ENCODE measurements at places on chromosomes 2 and 18.

DNA sequence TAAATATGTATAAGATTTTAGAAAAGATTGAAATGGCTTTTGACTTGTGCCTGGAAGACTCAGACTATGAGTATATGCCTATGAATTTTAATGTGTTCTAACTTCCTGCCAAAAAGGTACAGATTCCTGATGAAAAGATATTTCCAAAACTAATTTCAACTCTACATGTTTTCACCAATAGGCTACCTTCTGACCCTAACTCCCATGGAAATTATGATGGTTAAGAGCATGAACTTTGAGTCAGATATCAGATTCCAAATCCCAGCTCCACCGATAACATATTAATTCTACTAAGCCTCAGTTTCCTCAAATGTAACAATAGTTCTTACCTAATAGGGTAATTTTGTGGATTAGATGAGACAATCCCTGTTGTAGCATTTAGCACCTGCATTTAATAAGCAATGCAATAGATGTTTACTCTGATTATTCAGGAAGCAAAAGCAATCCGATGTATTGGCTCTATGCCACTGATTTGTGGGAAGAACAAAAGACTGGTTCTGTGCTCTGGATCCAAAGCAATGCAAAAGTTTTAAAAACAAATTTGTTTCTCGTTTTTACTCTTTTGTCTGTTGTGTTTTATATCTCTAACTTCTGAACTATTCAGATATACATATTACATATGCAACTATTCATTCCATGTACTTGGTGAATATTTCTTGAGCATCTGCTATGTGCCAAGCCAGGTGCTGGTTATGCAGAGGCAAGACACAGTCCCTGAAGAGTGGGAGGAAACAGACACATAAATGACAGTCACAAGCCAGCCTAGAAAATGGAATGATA lies 115.4 kb downstream of the GATA6 start:
- no peak for DNase-seq

DNA sequence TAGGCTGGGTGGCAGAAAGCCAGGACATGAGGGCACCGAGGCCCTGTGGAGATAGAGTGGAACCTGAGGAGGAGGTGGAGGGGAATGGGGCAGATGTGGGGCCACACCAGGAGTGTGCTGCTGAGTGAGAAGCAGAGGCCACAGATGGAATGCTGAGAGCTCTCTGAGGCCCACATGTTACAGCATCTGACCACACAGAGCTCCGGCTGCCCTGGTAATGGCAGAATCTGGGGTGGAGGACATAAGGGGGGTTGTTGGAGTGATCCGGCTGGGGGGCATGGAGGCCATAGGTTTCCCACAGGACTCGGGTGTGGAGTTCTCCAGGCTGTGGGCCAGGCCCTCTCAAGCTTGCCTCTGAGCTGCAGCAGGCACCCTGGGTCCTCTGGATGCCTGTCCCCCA lies 3.8 kb downstream of the MZT2B start:
- no peak for DNase-seq

DNA sequence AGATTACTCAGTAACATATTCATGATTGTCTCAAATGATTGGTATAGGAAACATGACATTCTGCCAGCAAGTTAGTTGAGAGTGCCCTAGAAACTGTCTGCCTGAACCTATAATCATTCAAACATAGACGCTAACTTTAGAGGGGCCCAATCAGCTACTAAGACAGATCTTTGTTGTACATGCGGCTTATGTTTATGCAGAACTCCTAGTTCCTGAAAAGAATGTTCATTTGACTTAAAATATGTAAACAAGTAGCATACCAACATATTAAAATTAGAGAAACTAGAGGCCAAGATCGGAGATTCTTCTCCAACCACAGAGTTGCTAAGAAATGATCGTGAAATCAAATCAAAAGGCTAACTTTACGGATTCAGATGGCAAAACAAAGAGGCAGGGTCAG lies 4.2 kb upstream of the METAP1D start:
- no peak for DNase-seq

DNA sequence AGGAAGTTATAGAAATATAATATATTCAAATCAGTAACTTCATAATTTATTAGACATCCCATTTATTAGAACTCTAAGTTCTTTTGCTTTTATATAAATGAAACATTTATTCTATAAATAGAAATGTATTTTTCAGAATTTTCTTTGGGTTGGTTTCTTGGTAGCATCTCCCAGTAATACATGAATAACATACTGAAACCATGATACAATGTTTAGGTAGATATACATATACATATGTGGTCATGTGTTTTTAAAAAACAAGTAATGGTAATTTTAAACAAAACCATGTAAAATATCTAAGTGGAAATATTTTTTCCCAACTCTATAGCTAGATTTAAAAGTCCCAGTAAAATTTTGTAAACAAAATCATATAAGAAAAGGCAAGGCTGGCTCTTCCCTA lies 36.9 kb downstream of the WIPF1 start:
- DNase-seq, result no peak

DNA sequence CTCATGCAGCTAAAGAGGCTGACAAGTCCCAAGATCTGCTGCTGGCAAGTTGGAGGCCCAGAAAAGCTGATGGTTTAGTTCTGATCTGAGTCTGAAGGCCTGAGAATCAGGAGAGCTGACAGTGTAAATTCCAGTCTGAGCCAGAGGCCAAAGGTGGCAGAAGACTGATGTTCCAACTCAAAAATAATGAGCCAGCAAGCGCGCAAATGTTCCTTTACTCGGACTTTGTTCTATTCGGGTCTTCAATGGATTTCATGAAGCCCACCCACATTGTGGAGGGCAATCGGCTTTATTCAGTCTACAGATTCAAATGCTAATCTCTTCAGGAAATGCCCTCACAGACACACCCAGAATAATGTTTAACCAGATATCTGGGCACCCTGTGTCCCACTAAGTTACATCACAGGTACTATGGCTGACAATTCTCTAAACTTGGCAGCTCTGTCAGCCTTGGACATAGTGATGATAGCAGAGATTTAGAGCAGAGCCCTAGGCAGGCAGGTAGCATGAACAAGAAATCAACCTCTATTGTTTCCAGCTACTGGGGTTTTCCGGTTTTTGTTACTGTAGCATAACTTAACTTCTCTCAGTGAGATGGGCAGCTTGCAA lies 318.5 kb downstream of the HRH4 start:
- DNase-seq, result no peak

GRCh38 chr18:22173221-22173927 lies 4.0 kb downstream of the GATA6 start:
- no peak for DNase-seq

DNA sequence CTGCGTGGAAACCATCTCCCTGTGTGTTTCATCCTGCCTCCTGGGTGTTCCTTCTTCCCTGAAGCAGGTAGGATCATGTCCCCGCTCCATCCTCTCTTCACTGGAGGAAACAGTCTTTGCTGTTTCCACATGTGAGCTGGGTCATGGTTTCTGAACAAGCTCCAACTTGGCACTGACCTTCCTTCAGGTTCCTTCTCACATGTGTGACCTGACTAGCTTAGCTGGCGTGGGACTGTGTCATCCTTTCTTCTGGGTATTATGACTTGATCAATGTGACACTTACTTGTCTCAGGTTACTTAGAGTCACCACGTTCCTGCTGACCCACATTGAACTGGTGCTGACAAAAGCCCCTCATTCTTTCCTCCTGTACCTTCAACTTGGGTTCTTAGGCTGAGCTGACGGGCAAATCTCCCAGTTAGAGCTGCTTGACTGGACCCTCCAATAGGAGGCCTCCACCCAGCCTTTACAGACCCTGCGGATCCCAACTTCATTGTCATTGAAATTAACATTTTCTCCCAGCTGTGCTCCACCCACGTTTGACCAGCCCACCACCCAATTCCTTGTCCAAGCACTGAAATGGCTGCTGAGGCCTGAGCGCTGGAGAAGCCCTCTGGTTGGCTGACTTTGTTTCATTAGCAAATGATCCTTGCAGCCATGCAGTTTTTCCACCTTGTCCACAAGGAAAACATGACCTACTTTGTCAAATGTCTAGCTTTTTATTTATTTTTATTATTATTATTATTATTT lies 128.1 kb downstream of the DDX1 start:
- no peak for DNase-seq

DNA sequence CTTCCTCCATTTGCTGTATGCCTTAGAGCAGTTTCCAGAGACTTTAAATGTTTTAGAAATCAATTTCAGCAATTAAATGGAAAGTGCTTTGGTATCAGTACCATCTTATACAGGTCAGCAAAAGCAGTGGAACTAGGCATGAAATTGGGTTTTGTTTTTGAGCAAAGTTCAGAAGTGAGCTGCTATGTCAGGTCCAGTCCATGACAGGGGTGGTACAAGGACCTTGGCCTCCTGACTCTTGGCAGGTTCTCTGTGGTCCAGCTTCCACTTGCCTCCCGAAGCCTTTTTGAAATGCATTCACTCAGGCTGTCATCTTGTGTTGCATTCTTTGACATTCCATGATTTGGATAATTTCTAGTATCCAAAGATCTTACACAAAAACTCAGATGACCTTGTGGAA lies 159.3 kb downstream of the ACOXL start:
- no peak for DNase-seq
